ENCODE measurements at places on chromosomes 13 and 19.

DNA sequence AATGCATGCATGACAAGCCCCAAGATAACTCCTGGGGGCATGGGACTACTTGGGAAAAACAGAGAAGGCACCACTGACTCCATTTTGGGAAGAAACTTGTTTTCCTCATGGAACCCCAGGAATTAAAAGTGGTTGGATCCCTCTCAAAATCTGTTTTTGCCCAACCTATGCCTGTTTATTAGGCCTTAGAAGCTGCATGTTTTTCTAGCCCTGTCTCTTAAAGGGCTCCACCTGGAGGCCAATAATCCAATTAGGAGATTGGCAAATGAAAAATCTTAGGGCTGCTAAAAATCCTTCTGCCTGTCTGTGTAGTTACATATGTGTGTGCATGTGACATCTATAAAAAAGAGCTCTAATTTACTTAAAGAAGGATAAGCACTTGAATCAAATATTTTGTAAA lies 26.9 kb downstream of the MED4 start:
- DNase-seq: no peak

DNA sequence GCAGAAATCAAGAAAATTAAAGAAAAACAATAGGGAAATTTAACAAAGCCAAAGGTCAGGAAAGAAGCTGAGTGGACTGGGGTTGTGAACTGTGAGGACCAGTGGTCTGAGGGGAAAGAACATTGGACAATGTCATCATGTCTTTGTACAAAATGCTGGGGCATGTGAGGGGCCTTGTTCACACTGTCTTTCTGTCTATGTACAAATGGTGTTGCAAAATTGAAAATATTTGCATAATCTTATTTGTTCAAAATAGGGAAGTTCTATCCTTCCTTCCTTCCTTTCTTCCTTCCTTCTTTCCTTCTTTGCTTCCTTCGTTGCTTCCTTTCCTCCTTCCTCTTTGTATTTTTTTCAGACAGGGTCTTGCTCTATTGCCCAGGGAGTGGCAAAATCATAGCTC lies 79.2 kb upstream of the SCEL start:
- DNase-seq: no peak

DNA sequence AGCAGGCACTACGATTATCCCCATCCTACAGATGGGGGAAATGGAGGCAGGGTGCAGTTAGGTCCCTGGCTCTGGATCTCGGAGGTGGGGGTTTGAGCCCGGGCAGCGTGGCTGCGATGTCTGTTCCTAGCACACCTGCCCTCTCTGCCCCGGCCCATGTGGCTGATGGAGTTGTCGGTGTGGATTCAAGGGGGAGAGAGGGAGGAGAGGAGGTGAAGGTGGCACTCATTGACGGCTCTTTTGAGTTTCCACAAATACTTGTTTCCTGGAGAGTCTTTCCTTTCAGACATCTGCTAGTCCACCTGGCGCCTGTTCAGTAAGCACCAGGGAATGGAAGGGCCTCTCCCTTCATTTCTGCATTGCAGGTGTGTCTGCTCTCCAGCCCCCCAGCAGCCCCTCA lies 69.9 kb downstream of the ARHGEF18 start:
- no peak for DNase-seq

DNA sequence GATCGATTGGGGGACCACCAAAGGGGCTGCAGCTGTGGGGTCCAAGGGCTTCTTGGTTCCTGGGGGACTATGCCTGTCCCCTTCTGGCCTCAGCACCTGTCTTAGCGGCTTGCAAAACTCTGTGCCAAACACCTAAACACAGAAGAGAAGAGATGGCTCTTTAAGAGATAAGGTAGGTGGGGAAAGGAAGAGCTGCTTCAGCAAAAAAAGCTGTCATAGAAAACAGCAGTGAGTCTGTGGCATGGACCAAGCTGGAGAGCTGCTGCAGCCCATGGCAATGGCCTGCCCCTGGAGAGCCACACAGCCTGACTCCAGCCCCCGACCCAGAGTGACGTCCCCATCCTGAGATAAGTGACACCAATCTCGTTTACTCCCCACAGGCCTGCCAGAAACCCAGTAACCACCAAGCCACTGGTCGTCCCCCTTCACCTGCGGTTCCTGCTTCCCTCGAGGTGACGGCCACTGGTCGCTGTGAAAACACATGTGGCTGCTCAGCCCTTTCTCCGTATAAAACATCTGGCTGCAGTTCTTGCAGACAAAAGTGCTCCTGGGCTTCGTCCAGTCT lies 25.0 kb upstream of the NAPA start:
- no peak for DNase-seq

GRCh38 chr19:56118666-56119581 lies 2.2 kb downstream of the ZNF787 start:
- DNase-seq: no peak

GRCh38 chr13:50548586-50548985 lies 294.9 kb downstream of the DLEU7 start:
- no peak for DNase-seq

GRCh38 chr13:109784590-109785140 lies 1.7 kb downstream of the IRS2 start:
- peak; percentile 82 for DNase-seq

DNA sequence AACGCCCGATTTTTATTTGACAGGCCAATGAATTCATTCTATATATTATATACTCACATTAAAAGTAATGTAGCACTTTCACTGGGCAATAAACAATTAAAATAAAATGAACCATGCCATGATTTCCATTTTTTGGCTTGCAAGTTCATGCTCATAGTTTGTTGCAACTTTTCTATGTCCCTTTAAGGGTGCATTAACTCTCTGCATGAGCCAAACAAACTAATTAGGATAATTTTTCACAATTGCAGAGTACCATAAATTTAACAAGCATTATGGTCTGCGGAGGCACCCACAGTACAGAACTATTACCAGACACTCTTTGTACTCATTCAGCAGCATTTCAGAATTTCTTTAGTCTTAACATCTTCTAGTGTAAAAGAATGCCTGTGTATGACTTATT lies 1.4 kb downstream of the LHFPL6 start:
- DNase-seq: no peak

- no peak for DNase-seq
Observed at GRCh38 chr19:5803441-5803751, 1.5 kb upstream of the NRTN start.

DNA sequence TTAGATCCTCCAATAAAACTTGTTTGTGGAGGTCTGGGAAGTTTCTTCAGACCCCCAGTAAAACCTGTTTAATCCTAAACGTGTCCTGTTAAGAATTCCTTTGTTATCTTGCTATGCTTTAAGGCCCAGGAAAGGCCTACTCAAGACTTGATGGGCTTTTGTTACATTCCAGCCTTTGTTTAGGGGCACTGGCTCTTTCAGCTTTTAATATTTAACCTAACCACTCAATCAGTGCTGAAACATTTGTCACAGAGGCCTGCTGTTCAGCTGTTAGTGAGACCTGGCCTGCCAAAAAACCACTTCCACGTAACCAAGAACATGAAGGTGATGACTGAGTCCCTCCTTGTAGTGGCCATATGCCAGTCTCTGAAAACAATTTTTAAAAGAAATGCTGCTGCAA lies 41.7 kb downstream of the PCDH17 start:
- DNase-seq: no peak

DNA sequence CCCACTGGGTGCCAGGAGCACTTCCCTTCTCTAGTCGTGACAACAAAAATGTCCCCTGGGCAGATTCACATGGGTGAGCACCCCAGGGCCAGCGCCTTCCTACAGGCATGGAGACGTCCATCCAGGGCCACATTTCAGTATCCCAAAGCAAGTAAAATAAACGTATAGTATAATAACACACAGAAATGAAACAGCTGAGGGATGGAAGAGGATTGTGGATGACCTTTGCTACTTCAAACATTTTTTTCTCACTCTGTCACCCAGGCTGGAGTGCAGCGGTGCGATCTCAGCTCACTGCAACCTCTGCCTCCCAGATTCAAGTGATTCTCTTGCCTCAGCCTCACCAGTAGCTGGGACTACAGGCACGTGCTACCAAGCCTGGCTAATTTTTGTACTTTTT lies 28.2 kb downstream of the CILP2 start:
- DNase-seq: no peak

- DNase-seq: no peak
Observed at GRCh38 chr13:43021926-43022670, 1.3 kb upstream of the DNAJC15 start.
